ENCODE measurements at places on chromosomes 1 and 21. TPM values are rescaled to one million over a fixed set of nuclear protein-coding genes. Genes with fewer than 3 reads are reported as not detected.

RGS8 gene
- not detected for total RNA-seq

DNA sequence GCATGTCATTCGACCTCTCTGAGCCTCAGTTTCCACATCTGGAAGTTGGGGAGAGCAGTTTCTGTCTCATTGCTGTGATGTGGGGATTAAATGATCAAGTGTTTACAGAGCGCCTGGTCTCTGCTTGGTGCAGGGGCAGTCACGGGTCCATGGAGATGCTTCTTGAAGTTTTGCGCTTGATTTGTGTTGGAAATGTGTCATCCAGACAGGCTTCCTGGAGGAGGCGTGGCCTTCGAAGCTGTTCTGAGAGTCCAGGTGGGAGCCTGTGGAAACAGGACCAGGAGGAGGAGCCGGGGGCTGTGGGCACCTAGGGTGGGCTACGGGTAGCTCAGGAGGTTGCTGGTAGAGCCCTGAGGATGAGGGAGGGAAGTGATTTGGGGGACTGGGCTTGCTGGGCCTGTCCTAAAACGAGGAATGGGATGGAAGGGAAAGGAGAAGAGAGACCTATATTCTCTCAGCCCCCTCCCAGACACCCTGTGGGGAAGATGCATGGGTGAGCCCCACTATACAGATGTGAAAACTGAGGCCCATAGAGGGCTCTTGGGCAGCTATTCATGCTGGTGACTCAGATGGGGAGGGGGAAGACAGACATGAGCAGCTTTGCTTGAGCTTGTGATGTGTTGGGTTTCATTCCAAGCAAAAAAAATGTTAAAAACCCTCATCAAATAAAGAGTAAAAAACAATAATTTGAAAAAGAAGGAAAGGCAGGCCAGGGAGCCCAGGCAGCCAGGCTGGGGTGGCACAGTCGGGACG, 107.2 kb upstream of the WNT4 start:
- no peak for DNase-seq

GRCh38 chr1:221200464-221200863, 321.2 kb downstream of the HLX start:
- no peak for DNase-seq

DNA sequence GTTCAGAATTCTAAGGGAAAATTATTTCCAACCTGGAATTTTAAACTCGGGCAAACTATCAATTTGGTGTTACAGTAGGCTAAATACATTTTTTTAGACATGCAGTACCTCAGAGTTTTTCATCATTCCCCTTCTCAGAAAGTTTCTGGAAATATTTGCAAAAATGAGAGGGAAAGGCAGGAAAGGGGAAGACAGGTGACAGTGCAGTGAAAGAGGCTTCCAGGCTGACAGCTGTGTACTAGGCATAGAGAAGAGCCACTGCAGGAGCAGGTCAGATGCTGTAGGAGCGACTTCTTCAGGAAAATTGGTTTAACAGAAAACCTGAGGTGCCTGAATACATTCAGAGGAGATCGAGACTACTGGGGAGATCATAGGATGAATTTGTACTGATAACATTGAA, 19.9 kb downstream of the CERS2 start:
- DNase-seq = no peak

DNA sequence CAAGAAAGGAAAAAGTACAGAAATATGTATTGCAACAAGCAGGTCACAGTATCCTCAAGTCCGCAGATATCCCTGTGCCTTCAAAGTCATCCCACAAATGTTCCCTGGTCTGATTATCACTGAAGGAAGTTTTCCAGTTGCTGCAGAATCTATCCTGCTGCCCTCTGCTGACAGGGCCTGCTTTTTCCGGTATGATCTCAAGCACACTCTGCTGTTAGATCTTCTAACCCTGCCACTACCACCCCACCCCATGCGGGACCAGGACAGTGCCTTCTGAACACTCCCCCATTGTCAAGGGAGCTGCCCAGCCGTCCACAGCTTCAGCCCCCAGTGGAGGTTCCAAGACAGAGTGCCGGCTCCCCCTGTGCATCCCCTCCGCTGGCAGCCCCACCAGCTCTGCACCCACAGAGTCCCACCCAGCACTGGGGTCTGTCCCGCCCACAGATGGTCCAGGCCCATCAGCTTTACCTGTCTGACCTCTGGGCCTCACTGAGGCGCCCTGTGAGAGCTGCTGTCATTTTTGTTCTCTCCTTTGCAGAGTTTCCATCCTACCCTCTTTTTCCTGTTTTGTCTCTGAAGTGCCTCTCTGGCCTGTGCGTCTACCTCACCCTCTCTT, 27.9 kb downstream of the FAM163A start:
- no peak for DNase-seq

GRCh38 chr21:35005560-35006224, 43.4 kb downstream of the RUNX1 start:
- no peak for DNase-seq

DNA sequence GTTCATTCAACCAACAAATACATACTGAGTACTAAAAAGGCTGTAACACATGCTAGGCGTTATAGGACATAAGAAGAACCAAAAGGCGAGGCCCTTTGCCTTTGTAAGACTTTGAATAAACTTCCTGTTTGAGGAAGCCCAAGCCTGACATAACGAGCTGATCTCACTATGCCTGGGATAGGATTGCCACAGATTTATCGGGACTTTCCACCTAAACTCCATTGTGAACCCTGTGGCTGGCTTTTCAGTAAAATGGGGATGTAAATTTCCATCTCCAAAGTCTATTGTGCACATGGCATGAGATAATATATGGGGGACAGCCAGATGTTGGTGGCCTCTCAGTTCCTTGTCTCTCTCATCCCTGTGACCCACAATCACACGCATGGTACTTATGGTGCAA, 41.9 kb downstream of the LMO4 start:
- no peak for DNase-seq

- DNase-seq = no peak
These were observed 1171.4 kb upstream of the ADGRL2 start for GRCh38 chr1:80629304-80629837.

DNA sequence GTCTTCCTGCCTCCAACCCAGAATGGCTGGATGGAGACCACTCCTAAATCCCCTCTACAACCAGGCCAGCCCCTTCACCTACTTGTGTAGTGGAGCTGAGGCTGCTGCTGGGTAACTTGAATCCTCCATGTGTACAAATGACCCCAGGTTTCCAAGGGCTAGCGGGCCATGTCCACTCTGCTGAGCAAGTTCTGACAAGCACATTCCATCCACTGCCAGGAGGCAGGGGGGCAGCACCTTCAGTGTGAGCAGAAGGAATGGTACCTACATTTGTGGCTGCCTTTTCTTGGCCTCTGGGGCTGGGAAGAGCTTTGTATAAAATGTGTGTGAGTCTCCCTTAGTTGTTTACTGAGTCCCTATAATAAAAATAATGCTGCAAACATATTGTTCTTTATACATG, 14.5 kb downstream of the KIAA0040 start:
- DNase-seq = no peak

DNA sequence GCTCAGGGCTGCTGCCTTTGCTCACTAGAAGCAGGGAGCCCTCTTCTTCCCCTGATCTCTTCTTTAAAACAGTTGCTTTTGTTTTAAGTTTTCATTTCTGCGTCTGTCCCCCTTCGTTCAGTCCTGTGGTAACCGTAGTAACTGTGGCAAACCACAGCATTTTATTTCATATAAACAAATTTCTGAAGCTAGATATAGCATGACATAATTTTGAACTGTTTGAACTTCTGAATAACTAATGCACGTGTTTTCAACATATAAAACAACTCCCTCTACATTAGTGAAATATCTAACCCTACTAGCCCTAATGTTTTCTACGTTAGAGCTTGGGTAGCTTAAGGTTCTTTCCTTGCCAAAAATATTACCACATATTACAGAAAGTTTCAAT, 104.6 kb downstream of the DISP1 start:
- DNase-seq = no peak

GRCh38 chr21:45901061-45901690, 80.4 kb upstream of the COL6A1 start:
- no peak for DNase-seq

- DNase-seq = no peak
These were observed 24.3 kb downstream of the IGFN1 start for GRCh38 chr1:201214886-201215285.

- no peak for DNase-seq
These were observed 7.1 kb upstream of the KRTAP10-4 start for GRCh38 chr21:44566403-44566802.

GRCh38 chr1:4564051-4564450, 90.4 kb upstream of the AJAP1 start:
- no peak for DNase-seq

Measured in activated CD4-positive, alpha-beta T cell treated with anti-CD3 and anti-CD28 coated beads for 36 hours (primary cell).